ENCODE measurements at places on chromosomes 1 and 21.

DNA sequence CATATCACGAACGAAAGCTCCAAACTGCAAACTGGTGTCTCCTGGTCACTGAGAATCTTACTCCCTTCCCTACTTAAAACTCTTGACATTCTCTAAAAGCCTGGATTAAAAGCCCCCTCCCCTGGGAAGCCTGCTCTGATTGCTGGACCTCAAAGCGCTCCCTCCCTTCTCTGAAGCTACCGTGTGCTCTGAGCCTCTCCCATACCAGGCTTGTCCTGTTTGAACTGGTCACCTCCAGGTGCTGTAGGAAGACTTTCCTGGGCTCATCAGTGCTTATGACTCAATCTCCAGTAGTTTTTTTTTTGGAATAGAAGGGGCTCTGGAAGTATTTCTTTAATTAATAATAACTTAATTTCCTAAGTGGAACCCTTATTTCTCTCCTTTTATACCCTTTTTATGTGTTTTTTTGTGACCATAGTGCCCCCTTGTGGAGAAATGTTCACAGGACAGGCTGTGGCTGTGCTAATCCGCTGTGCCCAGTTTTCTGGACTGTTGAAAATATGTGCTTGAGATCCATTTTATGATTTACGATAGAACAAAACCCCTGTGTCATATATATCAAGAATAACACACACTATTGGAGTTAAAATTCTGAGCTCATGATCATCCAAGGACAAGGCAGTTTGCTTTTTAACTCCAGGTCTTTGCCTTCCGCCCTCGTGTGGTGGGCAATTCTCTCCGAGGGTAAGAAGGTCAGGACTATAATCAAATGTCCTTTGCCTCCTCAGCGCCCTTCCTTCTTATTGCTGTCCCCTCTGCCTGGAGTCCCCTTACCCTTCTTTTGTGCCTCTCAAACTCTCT, 16.9 kb downstream of the MTARC1 start:
- no peak for DNase-seq

DNA sequence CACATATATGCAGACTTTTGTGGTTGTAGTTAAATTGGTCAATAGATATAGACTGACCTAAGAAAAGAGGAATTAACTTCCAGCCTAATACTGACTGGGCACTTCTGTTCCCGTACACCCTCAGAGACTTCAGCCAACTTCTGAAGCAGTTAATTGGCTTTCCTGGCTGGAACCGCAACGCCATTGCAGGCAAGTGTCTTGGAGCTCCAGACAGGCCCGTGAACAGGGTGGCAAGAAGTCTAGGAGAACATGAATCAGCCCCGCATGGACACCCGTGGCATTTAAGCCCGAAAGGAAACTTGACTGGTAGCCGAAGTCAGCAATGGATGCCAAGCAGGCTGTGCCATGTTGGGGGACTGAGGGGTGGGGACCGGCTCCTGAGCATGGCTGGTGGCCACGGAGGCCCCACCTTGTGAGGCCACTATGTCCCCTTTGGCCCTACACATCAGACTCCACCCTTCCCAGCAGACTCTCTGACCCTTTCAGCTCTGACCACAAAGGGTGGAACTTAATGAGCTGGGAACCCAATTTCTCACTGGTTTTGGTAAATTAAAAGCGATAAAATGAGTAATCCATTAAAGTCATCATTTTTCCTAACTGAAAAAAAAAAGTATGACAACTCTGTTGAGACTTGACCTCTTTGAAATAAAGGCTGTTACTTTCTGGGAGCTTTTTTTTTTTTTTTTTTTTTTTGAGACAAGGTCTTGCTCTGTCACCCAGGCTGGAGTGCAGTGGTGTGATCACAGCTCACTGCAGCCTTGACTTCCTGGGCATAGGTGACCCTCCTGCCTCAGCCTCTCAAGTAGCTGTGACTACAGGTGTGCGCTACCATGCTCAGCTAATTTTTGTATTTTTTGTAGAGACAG, 54.1 kb downstream of the RUNX1 start:
- no peak for DNase-seq

DNA sequence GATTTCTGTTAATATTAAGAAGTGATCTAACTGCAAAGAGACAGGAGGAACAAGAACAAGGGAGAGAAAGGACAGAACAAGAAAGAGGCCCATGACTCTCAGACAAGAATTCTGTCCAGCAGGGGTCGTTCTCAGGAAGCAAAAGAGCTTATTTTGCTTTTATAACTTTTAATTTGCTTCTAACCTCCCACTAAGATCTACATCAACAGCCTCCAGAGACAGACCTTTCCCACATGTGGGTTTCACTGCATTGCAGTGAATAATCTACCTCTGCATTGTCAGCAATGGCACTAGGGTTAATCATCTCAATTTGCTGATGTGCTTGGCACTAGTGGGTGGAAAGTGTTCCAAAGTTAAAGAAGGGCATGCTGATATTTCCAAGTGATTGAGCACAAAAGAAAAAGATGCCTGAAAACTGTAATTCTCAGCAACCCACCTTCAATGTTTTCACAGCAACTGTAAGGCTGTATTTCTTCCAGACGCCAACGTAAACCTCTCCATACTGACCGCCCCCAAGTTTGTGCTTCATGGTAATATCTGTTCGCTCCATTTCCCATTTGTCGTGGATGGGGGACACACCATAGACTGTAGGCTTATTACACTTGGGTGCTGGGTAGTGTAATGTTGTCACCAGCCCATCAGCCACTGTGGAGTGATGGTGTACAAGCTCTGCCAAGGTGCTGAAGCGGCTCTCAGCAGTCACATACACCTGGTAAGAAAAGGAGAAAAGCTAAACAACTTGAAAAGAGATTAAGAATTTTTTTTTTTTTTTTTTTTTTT, 39.5 kb downstream of the TOR3A start:
- DNase-seq, result no peak

- DNase-seq, result no peak
Observed at GRCh38 chr1:198072177-198072576, 84.6 kb upstream of the NEK7 start.

- no peak for DNase-seq
Observed at GRCh38 chr1:207973898-207974568, 63.1 kb upstream of the CD34 start.

DNA sequence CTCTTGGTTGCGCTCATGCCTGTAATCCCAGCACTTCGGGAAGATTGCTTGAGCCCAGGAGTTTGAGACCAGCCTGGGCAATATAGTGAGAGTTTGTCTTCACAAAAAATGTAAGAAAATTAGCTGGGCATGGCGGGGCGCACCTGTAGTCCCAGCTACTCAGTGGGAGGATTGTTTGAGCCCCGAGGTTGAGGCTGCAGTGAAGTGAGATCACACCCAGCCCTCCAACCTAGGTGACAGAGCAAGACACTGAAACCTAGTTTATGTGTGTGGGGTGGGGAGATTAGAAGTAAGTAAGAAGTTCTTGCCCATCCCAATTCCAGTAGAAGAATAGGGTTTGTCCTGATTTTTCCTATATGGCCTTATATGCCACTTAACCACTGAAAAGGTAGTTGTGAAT, 2.0 kb downstream of the RPL5 start:
- DNase-seq, result no peak

DNA sequence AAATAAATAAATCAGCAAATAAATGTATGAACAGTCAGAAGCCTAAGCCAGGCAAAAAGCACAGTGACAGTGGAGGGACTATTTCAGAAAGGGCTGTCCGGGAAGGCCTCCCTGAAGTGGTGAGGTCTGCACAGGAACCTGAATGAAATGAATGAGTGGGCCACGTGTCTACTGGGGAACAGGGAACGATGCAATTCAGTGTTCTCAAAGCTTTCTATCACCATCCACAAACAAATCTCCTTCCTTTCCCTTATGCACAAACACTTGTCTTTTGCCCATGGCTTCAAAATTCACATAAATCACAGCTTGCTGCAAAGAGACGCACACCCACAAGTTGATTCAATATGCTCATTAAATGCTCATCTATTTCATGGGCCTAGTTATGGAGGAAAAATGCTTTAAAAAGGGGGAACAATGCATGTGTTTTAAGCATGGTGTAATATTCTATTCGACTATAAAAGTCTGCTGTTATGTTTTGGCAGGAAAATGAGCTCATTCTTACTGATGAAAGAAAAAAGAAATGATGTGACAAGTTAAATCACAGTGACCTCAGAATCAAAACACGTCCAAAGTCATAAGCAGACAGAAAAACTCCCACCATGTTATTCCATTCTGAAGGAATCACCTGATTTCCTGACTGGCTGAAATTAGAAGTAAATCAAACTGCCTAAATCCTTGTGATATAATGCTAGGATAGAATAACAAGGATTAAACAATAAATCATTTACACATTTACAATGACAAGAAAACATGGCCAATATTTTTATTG, 21.6 kb downstream of the URB1 start:
- no peak for DNase-seq

DNA sequence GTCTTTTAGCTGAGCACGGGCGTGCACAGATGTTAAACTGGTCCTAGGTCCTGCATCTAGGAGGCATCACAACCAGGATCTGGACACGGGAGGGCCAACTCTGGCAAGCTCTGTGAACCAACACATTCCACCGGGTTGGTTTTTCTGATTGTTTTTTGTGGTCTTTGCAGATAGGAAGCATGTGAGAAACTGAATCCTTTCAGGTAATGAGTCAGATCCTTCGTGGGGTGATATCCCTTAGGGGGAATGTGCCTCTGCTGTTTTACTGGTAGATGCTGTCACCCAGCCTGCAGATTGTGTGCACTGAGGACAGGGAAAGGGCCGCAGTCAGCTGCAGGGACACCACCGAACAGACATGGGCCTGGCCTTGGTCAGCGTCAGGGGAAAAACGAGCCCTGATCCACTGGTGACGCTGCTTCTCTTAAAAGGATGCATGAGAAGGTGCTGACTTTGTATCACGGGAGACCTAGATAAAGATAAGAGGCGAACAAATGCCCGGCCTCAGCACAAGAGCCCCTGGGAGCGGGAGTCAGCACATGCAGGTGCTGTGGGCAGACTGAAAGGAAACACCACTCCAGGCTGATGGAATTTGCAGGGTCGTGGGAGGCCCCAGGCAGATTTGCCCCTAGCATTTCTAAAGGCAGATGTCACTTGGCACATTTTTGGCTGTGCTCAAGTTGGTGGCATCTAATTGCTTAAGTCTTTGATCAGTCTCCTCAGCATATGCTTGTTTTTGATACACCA, 51.1 kb downstream of the DOP1B start:
- DNase-seq, result no peak

GRCh38 chr1:4003846-4004505, 103.9 kb upstream of the C1orf174 start:
- DNase-seq, result no peak

DNA sequence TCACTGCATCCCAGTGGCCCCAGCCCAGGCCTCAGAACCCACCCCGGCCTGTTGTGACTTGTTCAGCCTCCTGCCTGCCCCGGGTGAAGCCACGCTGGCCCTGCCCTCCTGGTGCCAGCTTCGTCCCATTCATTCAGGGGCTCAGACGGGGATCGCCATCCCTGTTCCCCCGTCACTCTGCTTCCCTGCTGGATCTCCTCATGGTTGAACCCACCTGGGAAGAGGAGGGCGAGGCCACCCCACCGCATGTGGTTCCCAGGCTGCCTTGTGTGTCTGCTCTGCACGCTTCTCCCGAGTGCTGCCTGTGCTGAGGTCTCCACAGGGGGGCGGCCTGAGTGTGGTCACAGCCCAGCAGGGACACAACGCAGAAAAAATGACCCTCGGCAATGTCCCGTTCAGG, 108.2 kb upstream of the ACTRT2 start:
- no peak for DNase-seq

DNA sequence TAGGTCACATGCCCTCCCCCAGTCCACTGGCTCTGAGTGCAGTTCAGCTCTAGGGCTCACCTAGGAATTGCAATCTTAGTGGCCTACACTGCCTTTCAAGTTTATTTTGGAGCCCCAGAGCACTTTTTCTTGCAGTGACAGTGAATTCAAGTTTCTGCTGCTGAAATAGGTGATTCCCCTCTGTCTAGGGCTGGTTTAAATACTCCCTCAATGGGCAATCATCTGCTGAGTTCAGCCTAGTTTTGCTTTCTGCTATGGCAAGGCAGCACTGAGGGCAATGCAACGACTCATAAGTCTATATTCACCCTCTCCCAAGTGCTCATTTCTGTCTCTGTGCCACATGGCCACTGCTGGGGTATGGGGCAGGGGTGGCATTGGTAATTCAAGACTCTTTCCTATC, 472.6 kb upstream of the RGS18 start:
- no peak for DNase-seq

GRCh38 chr1:66251546-66251945, 282.4 kb upstream of the SGIP1 start:
- DNase-seq, result no peak

DNA sequence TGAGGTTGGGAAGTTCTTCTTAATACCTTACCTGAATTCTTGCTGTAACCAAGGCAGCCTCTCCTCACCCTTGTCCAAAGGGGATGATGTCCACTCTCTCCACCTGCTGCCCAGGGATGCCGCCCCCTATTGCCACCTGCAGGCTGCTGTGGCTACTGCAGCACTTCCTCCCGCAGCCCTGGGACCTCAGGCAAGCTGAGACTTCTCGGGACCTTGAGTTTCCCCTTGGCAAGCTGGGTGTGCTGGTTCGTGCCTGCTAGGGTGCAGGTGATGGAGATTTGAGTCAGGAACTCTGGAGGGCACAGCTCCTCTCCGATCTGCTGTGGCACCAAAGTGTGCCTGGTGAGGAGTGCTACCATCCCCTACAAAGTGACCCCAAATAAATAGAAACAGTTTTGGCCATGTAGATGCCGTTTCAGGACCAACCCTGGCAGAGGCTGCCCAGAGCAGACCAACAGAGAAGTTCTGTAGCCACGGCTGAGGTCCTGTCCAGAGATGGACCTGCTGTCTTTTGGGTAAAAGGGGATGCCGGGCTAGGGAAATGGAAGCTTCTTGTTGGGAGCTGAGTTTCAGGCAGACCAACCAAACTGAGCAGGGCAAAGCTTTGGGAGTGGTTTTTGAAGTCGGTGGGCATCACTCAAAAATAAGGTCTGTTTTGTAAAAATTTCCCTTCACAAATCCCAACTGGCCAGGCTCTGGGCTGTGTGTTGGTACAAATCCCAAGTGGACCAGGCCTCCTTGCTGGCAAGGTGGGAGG, 31.7 kb downstream of the RUNX3 start:
- DNase-seq, result no peak

- no peak for DNase-seq
Observed at GRCh38 chr1:27345272-27345671, 3.5 kb downstream of the SYTL1 start.

DNA sequence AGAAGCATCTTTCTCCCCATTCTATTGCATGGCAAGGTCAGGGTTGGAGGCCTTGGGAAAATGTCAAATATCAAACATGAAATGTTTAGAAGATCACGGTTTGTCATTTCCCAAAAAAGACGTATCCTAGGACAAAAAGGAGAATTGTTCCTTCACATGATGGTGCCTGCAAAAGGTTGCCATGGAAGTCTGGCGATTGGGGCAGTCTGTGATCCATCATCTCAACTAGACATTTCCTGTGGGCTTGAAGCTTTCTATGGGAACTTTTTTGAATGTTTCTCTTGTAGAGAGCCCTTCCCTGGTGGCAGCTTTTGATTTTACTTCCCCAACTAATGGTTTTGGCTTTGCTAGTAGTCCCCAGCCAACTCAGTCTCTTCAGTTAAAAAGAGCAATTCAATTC, 106.3 kb downstream of the TGFB2 start:
- no peak for DNase-seq
